ENCODE measurements at places on chromosomes 1 and 21. TPM values are rescaled to one million over a fixed set of nuclear protein-coding genes. Genes with fewer than 3 reads are reported as not detected.

GRCh38 chr1:218424502-218424901, 79.4 kb downstream of the TGFB2 start:
- H3K36me3 ChIP-seq = peaks cover 34% of the 10 kb centered on the region
- peaks cover 13% of the 10 kb centered on the region for H3K4me1 ChIP-seq
- H3K27me3 ChIP-seq = no peaks in the 10 kb centered on the region

- no peak overlapping the region for H3K27ac ChIP-seq
- peaks cover 11% of the 10 kb centered on the region for H3K4me1 ChIP-seq
- no peaks in the 10 kb centered on the region for H3K36me3 ChIP-seq
- DNase-seq = peak; percentile 29
- peaks cover 41% of the 10 kb centered on the region for H3K27me3 ChIP-seq
These were observed 68.1 kb downstream of the VWA5B1 start for GRCh38 chr1:20358761-20359263.

DNA sequence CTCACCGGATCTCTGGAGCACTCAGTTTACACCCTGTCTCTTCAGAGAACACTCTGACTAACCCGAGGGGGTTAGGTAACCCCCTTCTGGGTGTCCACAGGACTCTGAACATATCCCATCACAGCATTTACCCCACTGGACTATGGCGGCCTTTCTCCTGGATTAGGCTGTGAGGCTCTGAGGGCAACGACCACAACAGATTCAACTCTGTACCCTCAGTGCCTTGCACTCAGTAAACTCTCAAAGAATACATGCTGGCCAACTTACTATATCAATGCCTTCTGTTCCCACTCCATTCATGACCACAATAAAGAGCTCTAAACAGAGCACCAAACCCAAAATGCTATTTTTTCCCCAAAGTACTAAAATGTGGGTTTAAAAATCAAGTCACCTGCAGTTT, 5.4 kb downstream of the MECR start:
- DNase-seq = no peak
- no peaks in the 10 kb centered on the region for H3K36me3 ChIP-seq
- H3K27ac ChIP-seq = no peak overlapping the region
- H3K4me3 ChIP-seq = no peak overlapping the region

GRCh38 chr1:15975358-15975804, 520 bp downstream of the ZBTB17 start:
- peaks cover 11% of the 10 kb centered on the region for H3K4me1 ChIP-seq
- H3K4me3 ChIP-seq = peak overlapping the region; percentile 47
- peaks cover 6% of the 10 kb centered on the region for H3K36me3 ChIP-seq
- peak; percentile 82 for DNase-seq
- H3K27me3 ChIP-seq = no peaks in the 10 kb centered on the region

The PRSS38 gene
- not detected for polyA plus RNA-seq

The RNF186 gene
- not detected for polyA plus RNA-seq

The AADACL4 gene
- not detected for polyA plus RNA-seq

The CYP4A22 gene
- not detected for polyA plus RNA-seq

- H3K4me1 ChIP-seq = peaks cover 68% of the 10 kb centered on the region
- H3K4me3 ChIP-seq = no peak overlapping the region
- H3K36me3 ChIP-seq = no peaks in the 10 kb centered on the region
- H3K27ac ChIP-seq = peak overlapping the region; percentile 6
- no peaks in the 10 kb centered on the region for H3K27me3 ChIP-seq
These were observed 30.0 kb upstream of the MACF1 start for GRCh38 chr1:39174390-39175081.

DNA sequence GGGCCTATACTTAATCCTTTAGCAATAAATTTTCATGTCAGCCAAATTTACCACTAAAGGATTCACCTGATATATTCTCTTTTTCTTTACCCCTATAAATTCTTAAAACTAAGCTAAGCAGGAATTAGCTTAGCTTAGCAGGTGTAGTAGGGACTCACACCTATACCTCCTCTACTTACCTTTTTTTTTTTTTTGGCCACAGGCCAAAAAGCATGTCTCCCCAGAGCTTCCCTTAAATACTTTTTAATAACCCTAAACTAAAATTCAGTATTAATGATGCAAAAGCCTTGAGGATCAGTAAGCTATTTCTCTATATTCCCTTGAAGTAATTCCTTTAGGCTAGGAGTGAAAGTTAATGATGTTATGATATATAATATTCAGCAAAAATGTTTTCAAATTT, 23.2 kb downstream of the PEA15 start:
- DNase-seq = no peak
- no peaks in the 10 kb centered on the region for H3K27me3 ChIP-seq
- peaks cover 6% of the 10 kb centered on the region for H3K4me1 ChIP-seq
- H3K36me3 ChIP-seq = peaks cover 70% of the 10 kb centered on the region
- no peak overlapping the region for H3K4me3 ChIP-seq

The CR1L gene
- not detected for polyA plus RNA-seq

- no peak for DNase-seq
- peaks cover 38% of the 10 kb centered on the region for H3K4me1 ChIP-seq
- no peaks in the 10 kb centered on the region for H3K27me3 ChIP-seq
These were observed 3.5 kb downstream of the SLC41A1 start for GRCh38 chr1:205809469-205809868.

DNA sequence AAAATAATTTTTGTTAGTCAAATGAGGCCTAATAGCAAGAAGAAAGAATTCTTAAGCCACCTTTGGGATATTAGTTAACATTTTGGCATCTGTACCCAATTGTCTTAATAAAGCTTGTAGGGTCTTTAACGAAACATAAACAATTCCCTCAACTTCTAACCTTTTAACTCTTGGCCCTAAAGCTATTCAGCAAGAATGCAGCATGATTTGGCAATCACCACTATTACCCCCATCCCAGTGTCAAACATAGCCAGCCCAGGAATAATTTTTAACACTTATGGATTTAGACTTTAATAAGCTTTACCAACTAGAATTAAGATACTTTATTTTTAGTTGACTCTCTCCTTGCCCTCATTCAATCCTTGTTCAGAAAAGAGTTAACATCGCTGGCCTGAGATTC, 2.5 kb upstream of the SLC16A4 start:
- H3K36me3 ChIP-seq = no peaks in the 10 kb centered on the region
- no peak overlapping the region for H3K27ac ChIP-seq
- DNase-seq = no peak
- H3K4me1 ChIP-seq = no peaks in the 10 kb centered on the region

The LCK gene
- polyA plus RNA-seq = 0.16 TPM

GRCh38 chr1:162587347-162587746, 25.8 kb downstream of the UAP1 start:
- no peaks in the 10 kb centered on the region for H3K4me1 ChIP-seq
- peaks cover 16% of the 10 kb centered on the region for H3K36me3 ChIP-seq
- no peak overlapping the region for H3K27ac ChIP-seq
- no peak overlapping the region for H3K4me3 ChIP-seq
- DNase-seq = no peak
- H3K27me3 ChIP-seq = no peaks in the 10 kb centered on the region

GRCh38 chr21:31235671-31236450, 108.2 kb downstream of the TIAM1 start:
- DNase-seq = peak; percentile 48
- no peaks in the 10 kb centered on the region for H3K4me1 ChIP-seq
- no peaks in the 10 kb centered on the region for H3K36me3 ChIP-seq
- no peaks in the 10 kb centered on the region for H3K27me3 ChIP-seq
- H3K27ac ChIP-seq = no peak overlapping the region

The FBLIM1 gene
- 157 TPM for polyA plus RNA-seq

GRCh38 chr1:15249081-15249480, 2.1 kb downstream of the FHAD1 start:
- no peak for DNase-seq
- no peak overlapping the region for H3K4me3 ChIP-seq
- no peaks in the 10 kb centered on the region for H3K27me3 ChIP-seq
- no peaks in the 10 kb centered on the region for H3K36me3 ChIP-seq
- no peak overlapping the region for H3K27ac ChIP-seq
- H3K4me1 ChIP-seq = peaks cover 15% of the 10 kb centered on the region

DNA sequence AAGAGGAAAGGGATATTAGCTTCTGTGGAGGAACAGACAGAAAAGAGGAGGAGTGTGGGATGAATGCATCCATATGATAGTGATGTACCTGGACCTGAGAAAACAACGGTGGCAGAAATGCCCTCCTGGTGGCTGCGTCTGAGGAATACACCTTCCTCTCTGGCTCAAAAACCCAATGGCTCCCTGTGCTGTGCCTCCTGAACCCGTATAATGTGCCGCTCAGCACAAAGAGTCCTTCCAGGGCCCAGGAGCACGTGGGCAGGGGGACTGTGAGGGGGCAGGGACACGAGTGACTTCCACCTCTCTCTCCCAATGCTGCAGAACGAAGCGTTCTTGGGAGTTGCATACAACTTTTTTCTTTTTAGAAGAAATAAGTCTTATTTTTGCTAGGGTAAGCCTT, 31.2 kb downstream of the IRF2BP2 start:
- DNase-seq = no peak
- H3K27me3 ChIP-seq = no peaks in the 10 kb centered on the region
- no peak overlapping the region for H3K4me3 ChIP-seq
- H3K27ac ChIP-seq = no peak overlapping the region
- no peaks in the 10 kb centered on the region for H3K36me3 ChIP-seq

- H3K27ac ChIP-seq = no peak overlapping the region
- no peaks in the 10 kb centered on the region for H3K4me1 ChIP-seq
- DNase-seq = peak; percentile 78
- no peaks in the 10 kb centered on the region for H3K36me3 ChIP-seq
- no peaks in the 10 kb centered on the region for H3K27me3 ChIP-seq
- H3K4me3 ChIP-seq = no peak overlapping the region
These were observed 3.5 kb downstream of the FMO2 start for GRCh38 chr1:171188388-171189266.

DNA sequence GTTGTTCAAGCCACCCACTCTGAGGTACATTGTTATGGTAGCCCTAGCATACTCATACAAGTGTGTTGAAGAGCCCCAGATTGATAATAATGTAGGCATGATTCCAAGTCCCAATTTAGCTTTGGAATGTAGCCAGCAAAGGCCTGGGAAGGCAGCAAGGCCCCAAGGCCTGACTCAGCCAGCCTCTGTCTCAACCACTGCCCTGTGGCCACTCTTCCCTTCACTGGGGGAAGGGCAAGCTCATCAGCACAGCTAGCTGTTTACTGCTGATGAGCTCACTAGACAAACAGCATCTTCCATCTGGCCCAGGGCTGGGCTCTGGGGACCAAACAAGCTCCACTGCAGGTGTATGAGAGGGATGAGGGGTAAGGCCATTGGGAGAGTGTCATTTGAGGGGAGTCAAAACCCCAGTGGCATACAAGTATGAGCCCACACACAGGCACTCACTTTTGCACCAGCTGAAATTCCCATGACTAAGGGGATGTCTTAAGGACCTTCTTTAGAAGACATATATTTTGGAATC, 2.2 kb upstream of the IRF6 start:
- H3K27me3 ChIP-seq = peaks cover 29% of the 10 kb centered on the region
- peak overlapping the region; percentile 85 for H3K27ac ChIP-seq
- H3K36me3 ChIP-seq = no peaks in the 10 kb centered on the region
- H3K4me3 ChIP-seq = no peak overlapping the region
